HFF-Myc (cell line): ENCODE measurements at places on chromosomes 5 and 9.

GRCh38 chr9:84659313-84659712 is 10.2 kb upstream of the NTRK2 start:
- DNase-seq, result no peak

GRCh38 chr5:172093965-172094364 is 87.5 kb upstream of the FBXW11 start:
- DNase-seq, result no peak

DNA sequence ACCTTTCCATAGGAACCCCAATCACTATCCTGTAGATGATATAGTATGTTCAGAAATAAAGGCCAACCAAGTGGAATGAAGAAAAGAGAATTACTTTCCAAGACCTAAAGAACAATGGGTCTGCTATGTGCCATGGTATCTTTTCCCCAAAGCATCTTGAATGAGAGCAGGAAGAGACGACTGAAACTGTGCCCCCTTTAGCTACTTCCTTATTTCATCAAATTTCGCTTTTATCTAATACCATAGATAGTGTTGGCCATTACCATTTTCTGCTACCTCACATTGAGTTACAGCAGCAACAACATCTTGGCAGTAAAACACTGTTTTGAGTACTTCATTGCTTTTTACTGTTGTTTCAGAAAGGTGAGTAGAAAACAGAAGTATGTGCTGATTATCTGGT is 266.6 kb downstream of the CD180 start:
- DNase-seq, result no peak

DNA sequence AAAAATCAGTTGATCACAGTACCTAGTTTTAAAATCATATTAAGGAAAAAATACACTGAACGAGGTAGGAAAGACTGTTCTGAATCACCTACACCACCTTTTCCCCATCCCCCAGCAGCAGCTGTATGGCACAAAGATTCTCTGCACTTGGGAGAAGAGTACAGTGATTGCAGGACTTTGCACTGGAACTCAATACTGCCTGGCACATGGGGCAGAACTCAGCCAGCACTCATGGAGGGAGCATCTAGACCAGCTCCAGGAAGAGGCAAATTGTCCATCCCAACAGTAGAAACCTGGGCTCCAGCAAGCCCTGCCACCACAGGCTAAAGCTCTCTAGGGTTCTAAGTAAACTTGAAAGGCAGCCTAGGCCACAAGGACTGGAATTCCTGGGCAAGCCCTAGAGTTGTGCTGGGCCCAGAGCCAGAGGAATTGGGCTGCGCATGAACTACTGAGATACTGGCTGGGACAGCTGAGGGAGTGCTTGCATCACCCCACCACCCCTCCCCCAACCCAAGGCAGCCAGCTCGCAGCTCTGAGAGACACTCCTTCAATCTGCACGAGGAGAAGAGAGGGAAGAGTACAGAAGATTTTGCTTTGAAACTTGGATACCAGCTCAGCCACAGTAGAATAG is 654.4 kb upstream of the CDH6 start:
- DNase-seq, result no peak

- DNase-seq, result no peak
Observed at GRCh38 chr5:170551076-170551475, 47.3 kb downstream of the KCNIP1 start.

- DNase-seq, result peak; percentile 77
Observed at GRCh38 chr9:121557581-121558447, 58.2 kb upstream of the GGTA1 start.

- no peak for DNase-seq
Observed at GRCh38 chr9:126614088-126614454, 343 bp downstream of the LMX1B start.

GRCh38 chr9:80144856-80145255 is 573.1 kb downstream of the TLE4 start:
- DNase-seq, result no peak

GRCh38 chr9:76690246-76690972 is 73.8 kb upstream of the PCA3 start:
- DNase-seq, result no peak

DNA sequence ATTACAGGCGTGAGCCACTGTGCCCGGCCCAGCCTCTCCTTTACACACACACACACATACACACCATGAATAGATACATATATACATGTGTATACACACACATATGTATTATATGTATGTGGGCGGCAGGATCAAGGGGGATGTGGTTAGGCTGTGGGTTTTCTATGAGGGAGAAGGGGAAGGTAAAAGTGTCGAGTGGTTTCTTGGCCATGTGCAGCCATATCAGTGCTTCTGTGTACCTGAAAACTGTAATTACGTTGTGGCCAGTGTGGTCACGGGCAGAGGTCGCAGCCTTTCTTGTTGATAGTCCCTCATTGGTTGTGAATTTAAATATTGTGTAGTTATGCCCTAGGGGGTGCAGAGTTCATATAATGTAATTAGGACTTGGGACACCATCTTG is 16.5 kb downstream of the CDK20 start:
- no peak for DNase-seq

DNA sequence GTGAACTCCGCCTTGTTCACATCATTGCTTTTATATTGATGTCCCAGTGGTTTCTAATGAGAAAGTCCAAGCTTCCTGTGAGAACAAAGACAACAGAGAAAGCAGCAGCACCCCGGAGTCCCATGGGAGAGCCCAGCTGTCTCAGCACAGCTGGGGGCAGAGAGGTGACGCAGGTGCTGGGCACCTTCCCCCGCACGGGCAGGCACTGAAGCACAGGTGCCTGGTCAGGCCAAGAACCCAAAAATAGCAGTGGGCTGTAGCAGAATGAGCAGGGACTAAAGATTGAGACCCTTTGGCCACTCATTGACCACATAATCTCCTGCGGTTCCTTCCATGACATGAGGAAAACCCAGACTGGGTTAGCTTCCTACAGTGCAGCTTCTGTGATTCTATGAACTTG is 18.8 kb downstream of the SRD5A1 start:
- no peak for DNase-seq

GRCh38 chr5:107388141-107388861 is 282.4 kb downstream of the EFNA5 start:
- DNase-seq, result peak; percentile 39

GRCh38 chr5:44278469-44278868 is 110.8 kb downstream of the FGF10 start:
- DNase-seq, result no peak

DNA sequence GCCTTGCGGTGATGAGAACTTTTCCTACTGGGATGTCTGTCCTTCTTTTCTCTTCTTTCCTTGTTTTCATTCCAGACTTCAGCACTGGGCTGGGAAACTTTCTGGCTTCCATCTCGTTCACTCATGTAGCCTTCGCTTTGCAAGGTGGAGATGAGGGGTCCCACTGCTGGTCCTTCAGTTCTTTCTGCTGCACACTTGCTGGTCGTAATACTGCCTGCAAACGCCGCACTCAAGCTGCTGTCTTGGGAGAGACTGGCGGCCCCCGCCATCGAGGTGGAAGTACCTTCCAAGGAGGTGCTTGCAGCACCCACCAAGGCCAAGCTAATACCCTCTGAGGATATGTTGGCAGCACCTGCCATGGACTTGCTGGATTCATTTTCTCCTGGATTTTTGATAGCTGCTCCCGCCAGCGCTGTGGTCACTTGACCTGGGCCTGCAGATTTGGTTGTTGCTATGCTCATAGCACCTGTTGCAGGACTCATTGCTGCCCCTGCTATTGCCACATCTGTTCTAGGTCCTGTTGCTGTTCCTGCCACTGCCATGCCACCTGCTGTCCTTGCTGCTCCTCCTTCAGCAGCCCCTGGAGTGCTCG is 3.0 kb downstream of the GARIN3 start:
- DNase-seq, result no peak

- DNase-seq, result no peak
Observed at GRCh38 chr5:41048986-41049385, 22.2 kb downstream of the MROH2B start.

GRCh38 chr9:72551306-72551705 is 29.9 kb downstream of the TMC1 start:
- no peak for DNase-seq

- DNase-seq, result no peak
Observed at GRCh38 chr9:6426117-6426516, 13.1 kb downstream of the UHRF2 start.

- no peak for DNase-seq
Observed at GRCh38 chr5:111697215-111697614, 59.8 kb downstream of the NREP start.

DNA sequence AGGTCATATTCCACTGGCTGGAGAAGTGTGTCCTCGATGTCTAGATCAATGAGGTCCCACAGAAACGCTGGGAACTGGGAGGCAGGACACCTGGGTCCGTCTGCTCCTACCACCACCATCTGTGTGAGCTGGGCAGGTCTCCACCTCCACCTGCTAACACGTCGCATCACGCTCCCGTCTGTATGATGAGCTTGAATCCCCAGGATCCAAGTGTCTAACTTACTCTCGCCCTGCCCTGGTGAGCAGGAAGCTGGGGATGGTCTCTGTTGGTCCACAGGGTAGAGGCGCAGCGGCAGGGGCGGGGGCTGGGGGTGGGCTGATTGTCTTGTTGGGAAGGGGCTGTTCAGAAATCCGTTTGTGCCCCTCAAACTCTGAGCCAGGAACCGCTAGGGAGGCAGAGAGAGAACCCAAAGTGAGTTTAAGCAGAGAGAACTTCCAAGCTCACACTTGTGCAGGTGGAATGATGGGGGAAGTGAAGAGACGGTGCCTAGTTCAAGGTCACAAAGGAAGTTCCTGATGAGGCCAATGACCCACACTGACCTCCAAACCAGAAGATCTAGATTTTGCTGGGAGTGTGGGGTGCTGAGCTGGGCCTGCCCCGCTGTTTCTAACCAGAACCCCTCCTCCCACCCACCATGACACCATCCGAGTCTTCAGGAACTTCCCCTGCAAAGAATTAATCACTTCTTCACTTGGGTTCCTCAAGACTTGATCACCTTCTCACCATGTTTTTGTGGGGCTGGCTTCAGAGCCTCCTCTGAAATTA is 21.1 kb downstream of the ORM2 start:
- no peak for DNase-seq

DNA sequence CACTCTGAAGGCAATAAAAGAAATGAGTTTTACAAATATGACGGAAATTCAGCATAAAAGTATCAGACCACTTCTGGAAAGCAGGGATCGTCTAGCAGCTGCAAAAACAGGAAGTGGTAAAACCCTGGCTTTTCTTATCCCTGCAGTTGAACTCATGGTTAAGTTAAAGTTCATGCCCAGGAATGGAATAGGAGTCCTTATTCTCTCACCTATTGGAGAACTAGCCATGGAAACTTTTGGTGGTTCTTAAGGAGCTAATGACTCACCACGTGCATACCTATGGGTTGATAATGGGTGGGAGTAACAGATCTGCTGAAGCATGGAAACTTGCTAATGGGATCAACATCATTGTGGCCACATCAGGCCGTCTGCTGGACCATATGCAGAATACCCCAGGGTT is 93.5 kb upstream of the RGMB start:
- DNase-seq, result peak; percentile 20

- DNase-seq, result no peak
Observed at GRCh38 chr5:88734983-88735382, 148.0 kb downstream of the MEF2C start.

DNA sequence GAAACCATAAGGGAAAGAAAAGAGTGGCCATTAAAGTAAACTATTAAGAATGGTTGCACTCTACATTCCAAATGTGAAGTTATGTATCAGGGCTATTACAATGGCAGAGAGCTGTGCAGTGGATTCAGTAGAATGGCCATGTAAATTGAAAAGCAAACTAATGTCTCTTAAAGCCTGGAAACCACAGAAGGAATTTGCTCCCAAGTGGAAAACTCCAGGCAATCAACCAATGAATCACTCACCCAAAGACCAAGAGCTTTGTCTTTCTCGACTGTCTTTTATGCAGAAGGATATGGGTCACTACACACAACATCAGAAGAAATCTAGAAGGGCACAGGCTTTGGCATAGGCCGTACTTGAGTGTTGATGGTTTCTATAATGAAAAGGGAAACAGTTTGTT is 114.9 kb downstream of the TLE1 start:
- DNase-seq, result no peak

DNA sequence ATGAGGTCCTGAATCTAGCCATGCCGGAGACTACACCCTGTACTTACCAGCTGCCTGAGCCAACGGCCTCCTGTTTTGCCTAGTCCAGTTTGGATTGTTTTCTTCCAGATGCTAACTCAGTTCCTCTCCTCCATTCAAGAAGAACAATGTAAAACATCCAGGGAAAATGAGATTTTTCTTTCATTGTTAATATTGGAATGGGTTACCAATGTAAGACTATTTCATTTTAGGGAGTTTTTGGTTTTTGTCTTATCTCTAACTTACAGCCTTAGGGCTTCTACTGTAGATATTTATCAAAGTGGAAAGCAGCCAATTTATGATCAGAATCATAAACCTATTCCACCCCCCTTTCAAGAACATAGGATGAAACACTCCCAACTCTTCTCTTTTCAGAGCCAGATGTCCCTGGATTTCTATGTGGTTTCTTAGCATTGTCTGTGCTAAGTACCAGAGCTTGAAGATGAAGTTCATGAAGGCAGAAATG is 3.5 kb upstream of the VDAC1 start:
- no peak for DNase-seq

DNA sequence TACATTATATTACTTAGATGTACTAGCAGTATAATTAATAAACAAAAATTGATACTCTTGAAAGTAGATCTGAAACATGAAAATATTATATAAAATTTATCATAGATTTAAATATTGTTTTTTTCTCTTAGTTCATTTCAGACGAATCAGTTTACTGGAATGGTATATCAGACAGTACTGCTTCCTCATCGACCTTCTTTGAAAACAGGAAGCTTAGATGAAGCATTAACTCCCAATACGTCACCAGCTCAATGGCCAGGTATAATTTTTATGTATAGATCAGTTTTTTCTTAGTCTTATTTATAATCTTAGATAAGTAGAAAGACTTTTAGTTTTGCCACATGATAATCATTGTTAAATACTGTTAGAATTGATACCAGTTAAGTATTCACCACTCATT is 106.3 kb downstream of the DMXL1 start:
- DNase-seq, result no peak

GRCh38 chr5:162654661-162655405 is 587.3 kb downstream of the GABRG2 start:
- DNase-seq, result no peak

GRCh38 chr5:139644001-139644456 is 4.1 kb upstream of the CXXC5 start:
- DNase-seq, result no peak

DNA sequence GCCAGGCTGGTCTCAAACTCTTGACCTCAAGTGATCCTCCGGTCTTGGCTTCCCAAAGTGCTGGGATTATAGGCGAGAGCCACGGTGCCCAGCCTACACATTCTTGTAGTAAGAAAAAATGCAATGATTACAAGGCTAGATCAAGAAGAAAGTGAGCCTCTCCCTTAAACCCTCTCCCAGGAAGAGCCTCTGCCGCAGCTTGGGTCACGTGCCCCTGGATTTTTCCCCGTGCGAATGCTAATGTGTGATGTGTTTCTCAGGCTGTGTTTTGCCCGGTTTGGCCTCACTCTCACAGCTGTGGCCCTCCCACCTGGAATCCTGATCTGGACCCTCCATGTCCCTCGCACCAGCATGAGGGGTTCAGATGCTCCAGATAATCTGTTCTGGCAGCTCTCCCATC is 6.9 kb downstream of the PLPP7 start:
- no peak for DNase-seq

GRCh38 chr9:128022886-128023285 is 42.1 kb upstream of the EEIG1 start:
- DNase-seq, result no peak
